Hematopoietic multipotent progenitor cell treated with erythropoietin and hydrocortisone succinate and interleukin-3 and kit ligand, for 4 days (in vitro differentiated cells): ENCODE measurements at places on chromosomes 6 and 20.

- DNase-seq: no peak
Observed at GRCh38 chr6:5469101-5469846, 208.0 kb downstream of the FARS2 start.

- DNase-seq: no peak
Observed at GRCh38 chr6:165556116-165556843, 106.8 kb downstream of the PDE10A start.

DNA sequence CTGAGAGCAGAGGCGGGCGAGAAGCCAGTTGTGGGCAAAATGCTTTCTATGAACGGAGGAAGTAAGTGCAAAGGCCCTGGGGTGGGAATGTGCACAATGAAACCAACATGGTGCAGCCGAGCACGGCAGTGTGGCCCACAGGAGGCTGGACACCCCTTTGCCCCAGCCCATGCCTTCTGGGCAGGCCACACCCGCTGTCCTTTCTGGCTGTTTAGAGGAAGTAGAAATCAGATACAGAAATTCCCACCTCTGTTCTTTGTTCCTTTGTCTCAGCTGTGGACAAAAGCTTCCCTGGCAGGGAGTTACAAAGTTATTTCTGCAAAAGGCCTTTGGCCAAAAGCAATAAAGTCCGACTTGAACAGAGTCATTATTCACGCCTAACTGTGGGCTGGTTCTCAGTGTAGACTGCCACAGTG lies 11.9 kb downstream of the SULF2 start:
- no peak for DNase-seq

- DNase-seq: no peak
Observed at GRCh38 chr20:22402550-22402949, 181.8 kb downstream of the FOXA2 start.

GRCh38 chr6:79656134-79656533 lies 25.0 kb downstream of the SH3BGRL2 start:
- no peak for DNase-seq

DNA sequence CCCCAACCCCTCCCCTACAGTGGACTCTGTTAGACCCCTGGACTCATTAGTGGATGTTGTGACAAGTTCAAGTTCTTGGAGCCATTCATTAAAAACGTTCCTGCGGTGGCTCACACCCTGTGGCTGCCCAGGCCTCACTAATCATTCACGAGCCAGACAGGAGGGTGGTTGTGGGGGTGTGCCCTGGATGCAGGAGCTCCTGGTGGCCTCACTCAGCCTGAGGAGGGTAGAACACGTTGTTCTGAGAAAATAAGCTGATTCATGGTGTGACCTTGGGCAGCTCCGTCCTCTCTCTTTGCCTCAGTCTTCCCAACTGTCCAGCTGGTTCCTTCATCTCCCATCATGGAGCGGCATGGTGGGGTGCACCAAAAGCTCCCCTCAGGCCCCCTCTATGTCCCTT lies 16.7 kb downstream of the SLC13A3 start:
- DNase-seq: peak; percentile 59

- DNase-seq: peak; percentile 78
Observed at GRCh38 chr6:26331218-26332073, 33.6 kb upstream of the BTN3A2 start.

DNA sequence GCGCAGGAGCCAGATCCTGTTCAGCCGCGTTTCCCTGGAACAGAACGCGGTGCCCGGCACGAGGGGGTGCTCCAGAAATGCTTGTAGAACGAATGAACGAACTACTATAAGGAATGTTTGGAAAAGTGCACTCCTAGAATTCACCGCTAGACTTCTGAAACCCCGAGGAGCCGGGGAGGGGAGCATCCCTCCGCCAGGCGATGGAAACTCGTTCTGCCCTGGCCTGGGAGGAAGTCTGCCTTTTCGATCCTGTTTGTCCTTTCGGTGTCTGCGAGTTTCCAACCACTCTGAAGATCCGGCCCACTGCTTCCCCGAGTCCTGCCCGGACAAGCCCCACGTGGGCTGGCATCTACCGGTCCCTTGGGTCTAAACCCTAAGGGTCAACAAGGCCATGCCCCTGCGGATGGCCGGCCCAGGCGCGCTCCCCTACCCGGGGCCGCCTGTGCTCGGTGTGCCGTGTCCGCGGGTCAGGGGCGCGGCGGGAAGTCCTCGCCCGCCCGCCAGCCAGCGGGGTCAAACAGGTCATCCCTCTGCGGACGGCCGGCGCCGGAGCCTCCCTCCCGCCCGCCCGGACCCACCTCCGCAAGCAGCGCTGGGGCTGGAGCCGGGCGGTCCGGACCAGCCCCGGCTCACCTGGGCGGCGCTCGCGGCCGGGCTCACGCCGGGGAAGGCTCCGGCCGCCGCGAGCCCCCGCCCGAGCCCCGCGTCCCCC lies 526 bp downstream of the SULF2 start:
- DNase-seq: peak; percentile 12

GRCh38 chr6:155031091-155031490 lies 36.0 kb downstream of the TIAM2 start:
- DNase-seq: no peak

DNA sequence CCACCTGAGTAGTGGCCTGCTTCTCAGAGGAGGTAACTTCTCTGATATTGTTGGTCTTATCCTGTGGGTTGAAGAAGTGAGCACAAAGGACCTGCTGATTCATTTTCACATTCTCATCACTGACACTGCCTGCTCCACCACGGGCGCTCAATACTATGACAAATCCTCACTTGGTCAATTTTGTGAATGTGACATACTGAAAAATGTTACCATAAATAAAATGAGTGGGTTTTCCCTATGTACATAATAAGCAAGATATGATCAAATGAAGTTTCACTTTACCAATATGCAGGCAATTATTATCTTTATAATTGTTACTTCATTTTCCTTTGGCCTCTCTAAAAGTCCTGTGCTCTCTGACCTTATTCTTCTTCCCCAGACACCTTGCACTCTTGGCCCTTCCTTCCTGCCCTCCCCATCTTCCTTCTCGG lies 71.5 kb upstream of the RIPOR2 start:
- no peak for DNase-seq

DNA sequence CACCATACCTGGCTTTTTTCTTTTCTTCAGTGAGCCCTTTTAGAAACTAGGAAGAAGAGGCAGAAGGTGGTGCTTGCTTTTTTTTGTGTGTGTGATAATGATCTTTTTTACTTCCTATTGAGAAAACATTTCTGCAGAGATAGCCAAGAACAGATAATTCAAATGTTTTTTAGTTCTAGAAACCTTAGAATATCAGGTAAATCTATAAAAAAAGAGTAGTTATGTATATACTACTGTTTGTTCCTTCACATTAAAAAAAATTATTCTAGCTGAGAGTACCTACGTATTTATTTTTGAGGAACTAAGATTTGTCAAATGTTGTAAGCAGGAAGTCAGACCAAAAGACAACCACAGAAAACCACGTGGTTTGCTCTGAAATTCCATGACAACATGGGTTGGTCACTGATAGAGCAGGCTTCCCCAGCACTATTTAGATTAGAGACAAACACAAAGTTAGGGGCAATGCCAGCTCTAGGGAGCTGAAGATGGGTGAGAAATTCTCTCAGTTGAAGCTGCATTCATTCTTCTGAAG lies 12.8 kb downstream of the STK4 start:
- peak; percentile 95 for DNase-seq

GRCh38 chr6:122717350-122717749 lies 62.2 kb upstream of the FABP7 start:
- DNase-seq: no peak

GRCh38 chr6:126094411-126094810 lies 108.1 kb downstream of the TRMT11 start:
- no peak for DNase-seq

- no peak for DNase-seq
Observed at GRCh38 chr6:167683028-167683862, 143.5 kb upstream of the AFDN start.

- DNase-seq: no peak
Observed at GRCh38 chr6:7848229-7848628, 62.4 kb downstream of the TXNDC5 start.

DNA sequence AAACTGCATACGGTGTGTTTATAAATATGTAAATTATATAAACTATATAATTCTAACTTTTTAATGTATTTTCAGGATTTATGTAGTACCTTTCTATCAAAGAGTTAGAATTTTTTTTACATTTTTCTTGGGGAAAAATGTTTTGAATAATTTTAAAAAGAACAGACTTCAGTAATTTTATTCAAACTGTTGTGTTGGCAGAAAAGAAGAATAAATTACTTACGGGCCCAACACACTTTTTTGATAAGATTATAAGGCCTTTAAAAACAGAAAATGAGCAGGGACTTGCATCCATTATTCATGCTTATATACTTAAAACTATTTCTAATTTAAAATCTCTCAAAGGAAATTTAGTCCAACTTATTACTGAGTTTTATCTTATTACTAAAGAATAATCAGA lies 58.2 kb downstream of the KIF16B start:
- DNase-seq: no peak

DNA sequence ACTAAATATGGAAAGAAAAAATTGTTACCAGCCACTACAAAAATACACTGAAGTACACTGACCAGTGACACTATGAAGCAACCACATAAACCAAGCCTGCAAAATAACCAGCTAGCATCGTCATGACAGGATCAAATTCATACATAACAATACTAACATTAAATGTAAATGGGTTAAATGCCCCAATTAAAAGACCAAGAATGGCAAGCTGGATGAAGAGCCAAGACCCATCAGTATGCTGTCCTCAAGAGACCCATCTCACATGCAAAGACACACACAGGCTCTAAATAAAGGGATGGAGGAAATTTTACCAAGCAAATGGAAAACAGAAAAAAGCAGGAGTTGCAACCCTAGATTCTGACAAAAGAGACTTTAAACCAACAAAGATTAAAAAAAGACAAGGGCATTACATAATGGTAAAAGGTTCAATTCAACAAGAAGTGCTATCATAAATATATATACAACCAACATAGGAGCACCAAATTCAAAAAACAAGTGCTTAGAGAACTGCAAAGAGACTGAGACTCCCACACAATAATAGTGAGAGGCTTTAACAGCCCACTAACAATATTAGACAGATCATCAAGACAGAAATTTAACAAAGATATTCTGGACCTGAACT lies 104.8 kb downstream of the HACE1 start:
- DNase-seq: no peak

DNA sequence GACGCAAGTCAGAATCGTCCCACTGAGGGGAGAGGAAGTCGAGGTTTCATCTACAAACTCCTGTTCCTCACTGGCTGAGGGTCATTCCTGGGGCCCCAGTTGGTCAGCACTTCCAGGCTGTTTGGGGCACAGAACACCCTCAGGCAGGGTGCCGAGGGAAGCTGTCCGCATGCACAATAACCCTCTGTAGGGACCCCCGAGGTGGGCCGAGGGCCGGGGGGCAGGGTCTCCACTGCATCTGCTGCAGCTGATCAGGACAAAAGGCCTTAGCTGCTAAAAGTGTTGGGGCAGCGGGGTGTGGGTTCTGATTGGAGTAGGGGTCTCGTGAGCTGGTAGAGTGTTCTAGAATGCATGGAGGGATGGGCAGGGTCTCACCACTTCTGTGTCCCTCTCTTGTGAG lies 125.1 kb downstream of the TOX2 start:
- no peak for DNase-seq

GRCh38 chr6:107786709-107787588 lies 37.2 kb downstream of the SCML4 start:
- no peak for DNase-seq

DNA sequence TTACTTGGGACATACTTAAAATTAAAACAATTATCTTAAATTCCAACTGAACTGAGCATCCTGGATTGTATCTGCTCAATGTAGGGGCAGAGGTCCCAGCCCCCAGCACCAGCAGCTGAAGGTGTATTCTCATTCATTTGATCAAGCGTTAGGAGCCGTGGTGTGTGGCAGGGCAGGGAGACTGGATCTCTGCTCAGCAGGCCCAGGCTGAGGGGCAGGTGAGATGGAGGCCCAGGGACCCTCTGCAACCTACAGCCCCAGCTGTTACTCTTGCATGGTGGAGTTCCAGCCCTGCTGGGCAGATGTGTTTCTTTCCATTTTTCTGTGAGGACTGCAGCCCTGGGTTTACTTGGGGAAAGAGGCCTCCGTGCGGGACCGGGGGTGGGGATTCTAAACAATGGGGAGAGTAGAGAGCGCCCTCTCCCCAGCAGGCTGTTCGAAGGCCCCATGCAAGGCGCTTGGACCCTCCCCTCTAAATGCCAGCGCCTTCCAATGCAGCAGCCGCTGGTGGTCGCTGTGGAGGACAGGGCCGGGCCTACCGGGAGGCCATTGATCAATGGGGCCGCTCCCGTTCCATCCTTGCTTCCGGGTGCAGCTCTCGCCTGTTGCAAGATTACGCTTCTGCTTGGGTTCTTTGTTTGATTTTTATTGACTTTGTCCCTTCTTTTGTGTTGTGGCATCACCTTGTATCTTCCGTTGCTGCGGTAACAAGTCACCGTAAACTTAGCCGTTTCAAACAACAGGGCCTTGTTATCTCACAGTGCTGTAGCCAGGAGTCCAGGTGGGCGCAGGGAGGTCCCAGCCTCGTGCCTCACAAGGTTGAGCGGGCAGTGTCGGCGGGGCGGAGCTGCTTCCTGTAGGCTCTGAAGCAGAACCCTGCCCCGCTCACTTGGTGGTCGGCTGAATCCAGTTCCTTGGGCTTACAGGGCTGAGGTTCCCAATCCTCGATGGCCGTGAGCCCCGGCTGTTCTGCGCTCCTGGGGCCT lies 134.8 kb upstream of the PHACTR3 start:
- no peak for DNase-seq

DNA sequence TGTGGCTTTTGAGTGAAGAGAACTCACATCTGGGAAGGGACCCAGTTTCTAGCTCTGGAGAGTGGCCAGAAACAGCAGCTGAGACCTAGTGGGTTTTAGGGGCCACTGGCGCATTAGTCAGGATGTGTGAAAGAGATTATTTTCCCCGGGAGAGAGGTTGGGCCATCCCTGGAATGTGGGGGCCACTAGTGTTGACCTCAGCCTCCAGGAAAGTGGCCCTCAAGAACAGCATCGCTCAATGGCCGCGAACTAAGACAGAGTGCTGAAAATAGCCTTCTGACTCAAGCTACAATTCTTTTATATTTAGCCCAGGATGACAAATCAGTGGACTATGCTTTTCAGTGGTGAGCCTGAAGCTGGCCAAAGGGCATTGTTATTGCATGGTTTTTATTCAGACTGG lies 210.4 kb upstream of the RNF24 start:
- no peak for DNase-seq

- no peak for DNase-seq
Observed at GRCh38 chr20:61461461-61461860, 209.4 kb downstream of the CDH4 start.

- no peak for DNase-seq
Observed at GRCh38 chr20:59064214-59064722, 21.7 kb upstream of the PRELID3B start.

DNA sequence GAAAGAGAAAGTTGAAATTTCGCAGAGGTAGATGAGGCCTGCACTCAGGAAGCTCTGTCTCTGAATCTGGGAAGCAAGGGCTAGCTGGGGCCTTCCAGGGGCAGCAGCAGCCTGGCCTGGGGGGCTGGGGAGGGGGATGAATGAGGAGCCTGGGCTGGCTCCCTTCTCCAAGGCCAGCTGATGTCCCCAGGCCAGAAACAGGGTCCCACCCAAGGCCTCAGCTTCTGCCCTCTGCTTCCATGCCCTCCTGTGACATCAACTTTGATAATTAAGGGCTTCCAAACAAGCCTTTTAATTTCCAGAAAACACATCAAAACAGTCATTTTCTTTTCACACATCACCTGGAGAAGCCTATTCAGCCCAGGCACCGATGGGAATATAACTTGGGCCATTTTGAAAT lies 15.4 kb downstream of the TFAP2A start:
- DNase-seq: no peak

- no peak for DNase-seq
Observed at GRCh38 chr20:10321138-10321717, 102.6 kb downstream of the SNAP25 start.
